ENCODE measurements at places on chromosomes 1 and 21.

DNA sequence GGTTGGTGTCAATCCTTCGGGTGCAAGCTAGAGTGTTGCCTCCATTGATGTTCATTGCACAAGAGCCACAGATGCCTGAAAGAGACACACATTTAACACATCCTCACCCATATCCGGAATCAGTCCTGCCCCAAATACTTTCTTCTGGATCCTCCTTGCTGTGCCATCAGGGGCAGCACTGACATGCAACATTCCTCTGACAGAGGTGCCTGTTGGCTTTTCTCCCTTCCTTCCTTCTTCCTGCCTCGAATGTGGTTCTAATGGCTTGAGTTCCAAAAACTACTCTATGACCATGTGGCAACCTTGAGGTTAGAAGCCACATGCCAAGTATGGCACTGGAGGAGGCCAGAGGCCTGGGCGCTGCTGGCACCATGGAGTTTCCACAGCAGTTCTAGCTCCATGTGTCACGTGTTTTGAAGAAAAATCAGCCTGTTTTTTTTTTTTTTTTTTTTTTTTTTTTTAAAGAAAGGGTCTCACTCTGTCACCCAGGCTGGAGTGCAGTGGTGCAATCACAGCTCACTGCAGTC, 17.0 kb upstream of the ATP13A2 start:
- no peak for DNase-seq

GRCh38 chr1:175922254-175922881, 179.0 kb upstream of the TNR start:
- no peak for DNase-seq

DNA sequence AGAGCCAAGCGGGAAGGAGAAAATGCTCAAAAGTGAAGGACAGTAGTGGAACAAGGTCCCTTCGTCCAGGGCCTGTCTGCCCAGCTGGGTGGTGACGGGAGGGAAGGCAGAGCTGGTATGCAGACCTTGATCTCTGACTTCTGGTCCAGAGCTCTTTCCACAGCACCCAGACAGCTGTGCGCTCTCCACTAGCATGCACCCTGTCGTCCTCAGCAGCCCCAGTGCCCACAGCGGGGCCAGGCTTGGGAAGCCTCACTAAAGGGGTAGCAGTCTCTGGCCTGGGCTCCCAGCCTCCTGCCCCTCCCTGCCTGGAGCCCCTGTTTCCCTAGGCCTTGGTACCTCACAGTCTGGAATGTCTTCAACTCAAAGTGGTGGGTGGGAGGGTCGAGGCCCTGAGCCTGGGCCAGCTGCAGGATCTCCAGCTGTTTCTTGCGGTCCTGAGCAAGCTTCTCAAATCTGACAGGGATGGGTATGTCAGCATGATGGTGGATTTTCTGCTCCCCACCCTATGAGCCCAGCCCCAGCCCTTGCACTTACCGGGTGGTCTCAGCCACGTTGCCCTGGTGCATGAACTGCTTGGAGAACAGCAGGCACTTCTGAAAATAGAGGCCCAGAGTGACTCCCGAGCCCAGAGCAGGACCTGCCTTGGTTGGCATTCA, 10.0 kb downstream of the CC2D1B start:
- DNase-seq = no peak

GRCh38 chr1:72763481-72763880, 481.1 kb upstream of the NEGR1 start:
- no peak for DNase-seq

GRCh38 chr1:171434717-171435346, 50.5 kb upstream of the PRRC2C start:
- no peak for DNase-seq

GRCh38 chr1:107741242-107741641, 223.7 kb downstream of the VAV3 start:
- no peak for DNase-seq

DNA sequence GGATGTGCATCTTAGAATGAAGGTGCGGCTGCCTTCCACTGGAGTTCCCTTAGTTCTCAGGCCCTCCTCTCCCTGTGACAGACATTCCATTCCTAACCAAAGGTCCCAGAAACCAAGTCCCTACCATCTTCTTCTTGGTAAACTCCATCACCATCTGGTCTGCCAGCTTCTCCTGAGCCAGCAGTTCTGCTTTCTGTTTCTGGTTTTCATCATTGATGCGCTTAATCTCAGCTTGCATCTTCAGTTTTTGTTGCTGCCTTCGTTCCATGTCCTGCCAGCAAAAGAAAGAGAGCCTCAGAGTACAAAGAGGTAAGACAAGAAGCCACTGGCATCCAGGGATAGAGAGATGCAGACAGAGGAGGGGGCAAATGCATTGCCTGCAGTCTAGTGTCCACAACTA, 18.0 kb upstream of the VSIG8 start:
- DNase-seq = no peak

Measured in NCI-H1048 (cell line).